ENCODE measurements at places on chromosomes 3 and 15. TPM values are rescaled to one million over a fixed set of nuclear protein-coding genes. Genes with fewer than 3 reads are reported as not detected.

DNA sequence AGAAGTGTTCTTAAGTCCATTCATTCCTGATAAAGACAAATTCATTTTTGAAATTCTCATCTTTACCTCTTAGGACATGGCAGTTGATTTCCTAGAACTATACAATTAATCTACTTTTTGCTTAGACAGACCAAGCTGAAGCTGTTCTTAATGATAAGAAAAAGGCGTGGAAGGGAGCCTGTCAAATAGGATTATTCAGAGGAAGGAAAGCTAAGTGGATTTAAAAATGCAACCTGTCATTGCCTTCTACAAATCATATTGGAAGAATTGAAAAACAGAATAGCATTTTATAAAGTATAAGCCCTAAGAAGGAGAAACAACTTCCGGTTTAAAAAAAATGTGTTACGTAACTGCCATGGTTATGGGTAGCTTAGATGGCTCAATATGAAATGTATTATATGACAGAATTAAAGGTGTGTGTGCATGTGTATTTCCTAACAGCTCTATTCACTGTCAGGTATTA is 81.2 kb upstream of the RAP2B start:
- no peak for DNase-seq

GRCh38 chr15:77548589-77549557 is 83.8 kb downstream of the LINGO1 start:
- no peak for DNase-seq

LHFPL4 gene
- total RNA-seq = not detected

GRCh38 chr15:39728845-39729244 is 53.8 kb downstream of the FSIP1 start:
- no peak for DNase-seq

MESP2 gene
- 0.64 TPM for total RNA-seq

DNA sequence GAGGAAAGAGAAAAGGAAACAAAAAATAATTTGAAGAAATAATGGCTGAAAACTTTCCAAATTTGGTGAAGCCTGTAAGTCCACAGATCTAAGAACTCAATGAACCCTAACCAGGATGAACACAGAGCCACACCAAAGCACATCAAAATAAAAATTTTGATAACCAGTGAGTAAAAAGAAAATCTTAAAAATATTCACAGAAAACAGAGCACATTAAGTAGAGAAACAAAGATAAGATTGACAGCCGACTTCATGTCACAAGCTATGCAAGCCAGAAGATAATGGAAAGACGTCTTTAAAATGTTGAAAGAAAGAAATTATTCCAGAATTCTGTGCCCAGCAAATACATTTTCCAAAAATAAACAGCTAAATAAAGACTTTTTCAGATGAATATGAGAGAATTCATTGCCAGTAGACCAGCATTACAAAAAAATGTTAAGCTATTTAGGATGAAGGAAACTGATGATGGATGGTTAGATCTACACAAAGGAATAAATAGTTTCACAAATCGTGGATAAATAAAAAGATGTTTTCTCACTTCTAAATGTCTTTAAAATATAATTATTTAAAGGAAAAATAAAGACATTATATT is 140.2 kb upstream of the SKOR1 start:
- DNase-seq = no peak

- no peak for DNase-seq
These were observed 114.0 kb downstream of the RFTN1 start for GRCh38 chr3:16399473-16399872.

TMEM207 gene
- total RNA-seq = not detected

CPEB1 gene
- 6.9 TPM for total RNA-seq

QTRT2 gene
- total RNA-seq = 25.8 TPM

DNA sequence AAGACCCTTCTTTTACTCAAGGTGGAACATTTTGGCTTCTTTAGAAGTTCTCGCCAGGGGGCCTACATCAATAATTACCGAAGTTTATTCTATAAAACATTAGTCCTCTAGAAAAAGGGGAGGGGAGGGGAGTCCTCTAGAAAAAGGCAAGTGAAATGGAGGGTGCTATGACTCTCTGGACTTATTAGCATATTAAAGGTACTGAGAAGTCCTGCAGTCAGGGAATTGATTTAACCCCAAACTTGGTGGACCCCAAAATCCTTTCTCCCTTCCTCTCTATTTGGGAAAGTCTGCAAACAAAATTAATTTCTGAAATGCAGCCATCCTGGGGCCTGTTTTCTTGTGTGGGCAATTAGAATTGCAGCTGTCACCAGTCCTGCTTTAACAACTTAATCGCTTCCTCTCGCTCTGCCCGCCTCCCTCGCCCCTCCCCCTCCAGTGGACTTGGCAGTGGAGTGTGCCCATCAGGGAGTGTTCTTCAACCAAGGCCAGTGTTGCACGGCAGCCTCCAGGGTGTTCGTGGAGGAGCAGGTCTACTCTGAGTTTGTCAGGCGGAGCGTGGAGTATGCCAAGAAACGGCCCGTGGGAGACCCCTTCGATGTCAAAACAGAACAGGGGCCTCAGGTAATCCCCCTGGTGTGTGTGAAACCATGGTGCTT is 18.9 kb upstream of the LRRK1 start:
- DNase-seq = no peak

DNA sequence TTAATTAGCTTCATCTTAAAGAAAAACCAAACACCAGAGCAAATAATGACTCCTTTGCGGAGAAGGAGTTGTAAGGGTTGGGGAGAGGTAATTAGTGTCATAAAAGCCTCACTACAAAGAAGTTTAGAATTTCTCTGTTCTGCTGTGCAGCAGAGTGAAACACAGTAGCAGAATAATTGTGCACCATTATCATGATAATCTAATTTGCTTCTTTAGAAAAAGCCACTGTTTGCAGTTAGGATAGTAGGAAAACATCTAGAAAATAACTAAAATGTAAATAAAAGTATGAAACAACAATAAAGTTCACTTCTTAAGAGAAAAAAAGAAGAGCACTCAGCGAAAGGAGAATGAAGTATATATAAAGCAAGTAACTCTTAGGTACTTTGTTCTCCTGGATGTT is 5.5 kb downstream of the SHOX2 start:
- DNase-seq = no peak

- DNase-seq = no peak
These were observed 147.2 kb downstream of the FNDC3B start for GRCh38 chr3:172186607-172187006.

KLF15 gene
- 36.3 TPM for total RNA-seq

TMIE gene
- total RNA-seq = not detected

GRCh38 chr15:35810007-35810406 is 264.0 kb upstream of the DPH6 start:
- DNase-seq = no peak

ADCY5 gene
- total RNA-seq = 10.1 TPM

DNA sequence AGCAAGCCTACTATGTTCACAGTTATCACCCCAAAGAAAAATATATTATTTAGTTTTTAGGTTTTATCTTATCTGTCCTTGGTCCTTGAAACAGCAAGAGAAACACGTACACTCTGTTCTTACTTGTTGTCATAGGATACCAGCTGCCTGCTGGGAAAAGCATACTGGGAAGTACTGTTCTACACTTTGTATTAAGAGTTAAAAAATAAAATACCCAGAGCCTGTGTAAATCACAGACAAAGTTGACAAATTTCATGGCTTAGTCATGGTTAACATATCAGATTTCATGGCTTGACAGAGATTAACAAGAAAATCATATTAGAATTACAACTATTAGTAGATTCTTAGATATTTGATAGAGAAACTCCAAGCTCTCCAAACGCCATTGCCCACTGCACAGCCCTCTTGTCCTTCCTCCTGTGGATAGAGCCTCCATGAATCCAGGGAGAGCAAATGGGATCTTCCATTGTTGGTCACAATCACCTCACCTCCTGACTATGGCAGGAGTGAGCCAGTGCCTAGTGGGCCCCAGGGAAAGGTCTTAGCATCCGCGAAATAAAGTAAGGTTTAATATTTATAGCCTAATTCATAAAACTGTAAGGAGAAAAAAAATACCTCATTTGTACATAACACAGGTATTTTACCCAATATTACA is 128.1 kb upstream of the WNT5A start:
- no peak for DNase-seq

DNA sequence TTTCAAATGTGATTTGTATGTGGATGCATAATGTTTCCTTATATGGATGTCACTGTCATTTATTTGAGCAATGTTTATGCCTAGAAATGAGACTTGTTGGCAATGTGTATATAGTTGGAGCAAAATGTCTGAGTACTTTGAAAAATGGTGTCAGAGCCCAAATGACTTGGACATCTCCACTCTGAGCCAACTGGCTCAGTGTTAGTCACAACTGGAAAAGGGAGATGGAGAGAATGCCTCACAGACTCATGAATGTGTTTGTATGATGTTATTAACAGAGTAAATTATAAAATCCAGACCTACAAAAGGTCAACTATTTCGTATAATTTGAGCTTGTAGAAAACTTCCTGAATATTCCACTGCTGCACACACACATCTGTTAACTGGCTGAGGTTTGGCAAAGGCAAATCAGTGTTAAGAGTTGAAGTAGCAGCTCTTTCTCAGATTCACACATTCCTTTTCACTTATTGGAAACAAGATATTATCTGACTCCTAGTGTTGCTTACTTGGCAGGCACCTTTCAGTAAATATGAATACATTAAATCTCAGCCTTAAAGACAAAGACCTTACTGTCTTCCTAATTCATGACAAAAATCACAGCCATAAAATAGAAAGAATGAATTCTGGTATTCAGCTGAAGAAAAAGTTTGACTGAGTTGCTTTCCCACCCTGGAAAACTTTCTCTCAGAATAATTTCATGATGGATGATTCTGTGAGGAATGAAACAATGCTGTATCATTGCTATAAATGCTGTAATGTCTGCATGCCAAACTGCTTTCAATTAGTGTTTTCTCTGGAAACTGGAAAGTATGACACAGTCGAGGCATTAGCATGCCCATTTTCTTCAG is 27.0 kb downstream of the ADIPOQ start:
- no peak for DNase-seq

EPHA6 gene
- total RNA-seq = 1.4 TPM

DNA sequence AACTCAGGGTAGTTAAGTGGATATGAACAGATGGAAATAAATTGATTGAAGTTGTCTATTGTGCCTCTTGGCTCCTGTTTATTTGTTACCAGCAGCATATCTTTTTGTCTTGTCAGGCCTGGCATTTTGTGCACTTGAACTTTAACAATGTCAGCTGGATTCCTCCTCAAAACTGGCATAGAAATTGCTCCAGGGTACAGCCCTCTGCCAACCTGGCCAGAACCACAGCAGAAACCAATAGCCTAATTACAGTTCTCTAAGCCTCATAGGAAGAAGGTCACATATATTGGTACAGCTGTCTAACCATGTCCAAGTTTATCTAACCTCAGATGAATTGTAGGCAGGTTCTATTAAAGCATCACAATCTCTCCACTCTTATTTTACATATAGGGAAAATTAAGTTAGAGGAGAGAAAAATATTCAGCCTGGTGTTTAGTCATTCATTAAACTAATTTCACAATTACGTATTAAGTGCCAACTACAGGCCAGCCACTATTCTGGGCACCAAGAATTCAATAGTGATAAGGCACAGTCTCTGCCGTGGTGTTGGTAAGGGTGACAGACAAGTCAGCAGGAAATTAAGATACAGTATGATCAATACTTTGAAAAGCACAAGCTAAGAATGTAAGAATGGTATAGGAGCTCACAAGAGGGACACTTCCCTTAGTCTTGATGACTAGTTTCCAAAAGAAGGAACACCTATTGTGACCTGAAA is 452.9 kb upstream of the NECTIN3 start:
- no peak for DNase-seq

DNA sequence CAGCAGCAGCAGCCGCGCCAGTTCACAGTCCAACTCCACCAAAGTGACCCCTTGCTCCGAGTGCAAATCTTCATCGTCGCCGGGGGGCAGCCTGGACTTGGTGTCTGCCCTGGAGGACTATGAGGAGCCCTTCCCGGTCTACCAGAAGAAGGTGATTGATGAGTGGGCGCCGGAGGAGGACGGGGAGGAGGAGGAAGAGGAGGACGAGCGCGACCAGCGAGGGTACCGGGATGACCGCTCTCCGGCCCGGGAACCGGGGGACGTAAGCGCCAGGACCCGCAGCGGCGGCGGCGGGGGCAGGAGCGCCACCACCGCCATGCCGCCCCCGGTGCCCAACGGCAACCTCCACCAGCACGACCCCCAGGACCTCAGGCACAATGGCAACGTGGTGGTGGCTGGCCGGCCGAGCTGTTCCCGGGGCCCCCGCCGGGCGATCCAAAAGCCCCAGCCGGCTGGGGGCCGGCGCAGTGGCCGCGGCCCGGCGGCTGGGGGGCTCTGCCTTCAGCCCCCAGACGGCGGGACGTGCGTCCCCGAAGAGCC is 224.1 kb upstream of the IL12A start:
- DNase-seq = no peak

GRCh38 chr15:99467853-99468464 is 97.8 kb upstream of the MEF2A start:
- DNase-seq = no peak

DNA sequence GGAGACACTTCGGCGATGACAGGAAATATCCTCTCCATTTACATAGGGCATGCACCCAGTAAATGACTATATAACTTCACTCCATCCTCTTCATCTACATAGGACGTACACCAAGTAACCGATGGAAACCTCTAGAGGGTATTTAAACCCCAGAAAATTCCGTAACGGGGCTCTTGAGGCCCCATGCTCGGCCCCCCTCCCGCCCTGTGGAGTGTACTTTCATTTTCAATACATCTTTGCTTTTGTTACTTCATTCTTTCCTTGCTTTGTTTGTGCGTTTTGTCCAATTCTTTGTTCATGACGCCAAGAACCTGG is 7.5 kb upstream of the FAM107A start:
- no peak for DNase-seq

GRCh38 chr3:135040321-135041240 is 245.5 kb downstream of the EPHB1 start:
- no peak for DNase-seq

GRCh38 chr15:70763950-70764730 is 782 bp upstream of the UACA start:
- no peak for DNase-seq

MED12L gene
- total RNA-seq = 1.6 TPM

SLC22A14 gene
- total RNA-seq = 0.29 TPM

DNA sequence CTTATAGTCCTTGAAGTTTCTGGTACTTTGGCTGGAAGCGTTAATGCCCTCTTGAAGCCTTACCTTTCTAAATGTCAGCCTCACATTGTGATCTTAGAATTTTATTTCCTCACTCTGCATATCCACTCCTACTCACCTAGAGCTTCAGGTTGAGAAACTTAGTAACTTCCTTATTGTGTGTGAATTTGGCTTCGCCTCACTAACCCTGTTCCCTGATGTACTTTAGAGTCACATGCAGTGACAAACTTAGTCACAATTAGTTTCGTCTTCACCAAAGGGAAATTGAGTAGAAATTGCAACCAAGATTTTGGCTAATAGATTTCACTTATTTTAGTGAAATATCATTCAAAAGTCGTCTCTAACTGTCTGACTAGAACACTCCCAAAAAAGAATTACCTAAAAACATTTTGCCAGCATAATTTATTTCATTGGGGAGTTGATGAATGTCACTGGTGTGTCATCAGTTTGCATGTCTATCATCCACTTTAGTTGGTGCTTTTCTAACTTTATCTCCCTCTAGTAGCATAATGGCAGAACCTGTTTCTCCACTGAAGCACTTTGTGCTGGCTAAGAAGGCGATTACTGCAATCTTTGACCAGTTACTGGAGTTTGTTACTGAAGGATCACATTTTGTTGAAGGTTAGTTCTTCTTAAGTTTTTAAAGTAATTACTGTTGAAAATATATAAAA is 960 bp downstream of the MFN1 start:
- no peak for DNase-seq

C3orf22 gene
- not detected for total RNA-seq

Data from breast epithelium (tissue), 4 donors.